Activated T-cell treated with anti-CD3 and anti-CD28 coated beads, Interleukin-2, amount 50 U/mL, for 24 hours (primary cell): ENCODE measurements at places on chromosomes 2 and 18.

- no peak for DNase-seq
Measured at GRCh38 chr2:208643145-208643544, 236.6 kb downstream of the PTH2R start.

- DNase-seq: no peak
Measured at GRCh38 chr18:7070466-7070865, 47.1 kb downstream of the LAMA1 start.

DNA sequence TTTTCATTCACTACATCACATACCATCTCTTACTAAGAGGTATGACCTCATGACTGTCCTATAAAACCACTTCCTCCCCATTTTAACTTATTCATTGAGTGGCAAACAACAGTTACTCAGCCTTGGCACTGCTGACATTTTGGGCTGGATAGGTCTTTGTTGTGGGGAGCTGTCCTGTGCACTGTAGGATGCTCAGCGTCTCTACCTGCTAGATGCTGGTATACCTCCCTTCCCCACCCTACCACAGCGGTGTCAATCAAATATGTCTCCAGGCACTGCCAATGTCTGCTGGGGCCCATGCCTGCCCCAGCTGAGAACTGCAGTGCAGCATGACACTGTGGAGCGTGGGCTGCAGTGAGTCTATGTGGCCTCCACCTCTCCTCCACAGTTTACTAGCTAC is 76.3 kb upstream of the MGAT4A start:
- DNase-seq: no peak

GRCh38 chr2:238019962-238020361 is 40.8 kb upstream of the SCLY start:
- DNase-seq: no peak

GRCh38 chr2:102251849-102252203 is 59.5 kb upstream of the IL1RL1 start:
- no peak for DNase-seq
